ENCODE measurements at places on chromosomes 5 and 9.

GRCh38 chr5:131523500-131524185 lies 111.4 kb downstream of the RAPGEF6 start:
- DNase-seq: no peak

GRCh38 chr5:155263381-155263780 lies 249.8 kb downstream of the KIF4B start:
- DNase-seq: no peak

DNA sequence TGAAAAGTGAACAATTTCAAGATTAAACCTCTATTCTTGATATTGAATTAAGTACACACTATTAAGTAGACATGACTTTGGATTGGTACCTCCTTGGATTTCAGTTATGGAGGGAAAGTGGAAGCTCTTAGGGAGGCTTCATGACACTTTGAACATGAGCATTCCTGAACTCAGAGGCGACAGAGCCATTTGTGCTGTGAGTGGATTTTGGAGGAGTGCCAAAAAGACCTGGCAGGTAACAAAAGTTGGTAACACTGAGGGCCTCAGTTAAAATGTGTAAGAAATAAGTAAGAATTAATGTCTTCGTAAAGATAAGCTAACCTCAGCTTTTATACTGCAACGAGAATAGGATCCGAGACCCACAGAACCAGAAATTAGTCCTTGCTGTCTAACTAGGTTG lies 356.7 kb downstream of the ARRDC3 start:
- no peak for DNase-seq

GRCh38 chr9:16064771-16065170 lies 511.9 kb downstream of the CCDC171 start:
- DNase-seq: no peak

DNA sequence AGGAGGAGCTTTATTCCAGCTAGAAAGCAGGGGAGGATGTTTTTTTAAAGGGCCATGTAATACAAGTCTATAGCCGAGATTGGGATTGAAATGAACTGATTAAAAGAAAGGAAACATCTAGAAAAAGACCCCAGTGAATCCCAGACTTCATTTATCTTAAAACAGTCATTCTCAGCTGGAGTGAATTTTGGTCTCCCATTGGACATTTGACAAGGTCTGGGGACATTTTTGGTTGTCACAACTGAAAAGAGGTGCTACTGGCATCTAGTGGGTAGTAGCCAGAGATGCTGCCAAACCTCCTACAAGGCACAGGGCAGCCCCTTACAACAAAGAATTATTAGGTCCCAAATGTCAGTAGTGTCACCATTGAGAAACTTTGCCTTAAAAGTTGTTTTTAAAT lies 16.3 kb upstream of the SPINK4 start:
- no peak for DNase-seq

GRCh38 chr5:78738693-78739300 lies 90.2 kb upstream of the LHFPL2 start:
- no peak for DNase-seq

DNA sequence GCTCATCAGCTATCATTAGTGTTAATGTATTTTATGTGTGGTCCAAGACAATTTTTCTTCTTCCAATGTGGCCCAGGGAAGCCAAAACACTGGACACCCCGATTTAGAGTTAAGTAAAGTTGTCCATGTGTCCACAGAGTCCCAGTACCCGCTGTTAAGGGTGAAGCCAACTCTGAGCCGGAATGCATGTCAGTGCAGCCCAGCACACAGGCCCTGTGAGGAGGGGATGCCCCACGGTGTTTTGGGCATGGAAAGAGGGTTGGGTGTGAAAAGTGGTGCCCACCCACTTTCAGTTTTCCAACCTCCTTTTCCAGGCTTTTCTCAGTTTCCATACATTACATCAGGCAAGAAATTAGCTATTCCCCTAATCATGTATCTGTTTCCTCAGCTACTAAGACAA lies 24.4 kb downstream of the SHC3 start:
- DNase-seq: no peak

DNA sequence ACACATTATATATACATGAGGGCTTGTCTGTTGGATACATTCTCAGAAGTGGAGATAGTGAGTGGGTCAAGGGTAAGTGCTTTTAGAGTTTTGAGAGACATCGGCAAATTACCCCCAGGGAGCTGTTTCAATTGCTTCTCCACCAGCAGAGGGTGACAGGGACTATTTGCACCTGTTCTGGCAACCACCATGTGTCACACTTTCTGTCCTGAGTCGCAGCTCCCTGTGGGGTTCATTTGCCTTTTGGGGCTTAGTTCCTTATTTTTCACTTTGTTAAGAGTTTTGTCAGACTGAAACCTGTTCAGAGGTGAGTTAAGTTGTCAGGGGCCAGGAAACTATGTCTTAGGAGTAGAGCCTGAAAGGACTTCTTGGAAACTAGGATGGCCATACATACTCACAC lies 20.1 kb upstream of the SLC36A1 start:
- no peak for DNase-seq

DNA sequence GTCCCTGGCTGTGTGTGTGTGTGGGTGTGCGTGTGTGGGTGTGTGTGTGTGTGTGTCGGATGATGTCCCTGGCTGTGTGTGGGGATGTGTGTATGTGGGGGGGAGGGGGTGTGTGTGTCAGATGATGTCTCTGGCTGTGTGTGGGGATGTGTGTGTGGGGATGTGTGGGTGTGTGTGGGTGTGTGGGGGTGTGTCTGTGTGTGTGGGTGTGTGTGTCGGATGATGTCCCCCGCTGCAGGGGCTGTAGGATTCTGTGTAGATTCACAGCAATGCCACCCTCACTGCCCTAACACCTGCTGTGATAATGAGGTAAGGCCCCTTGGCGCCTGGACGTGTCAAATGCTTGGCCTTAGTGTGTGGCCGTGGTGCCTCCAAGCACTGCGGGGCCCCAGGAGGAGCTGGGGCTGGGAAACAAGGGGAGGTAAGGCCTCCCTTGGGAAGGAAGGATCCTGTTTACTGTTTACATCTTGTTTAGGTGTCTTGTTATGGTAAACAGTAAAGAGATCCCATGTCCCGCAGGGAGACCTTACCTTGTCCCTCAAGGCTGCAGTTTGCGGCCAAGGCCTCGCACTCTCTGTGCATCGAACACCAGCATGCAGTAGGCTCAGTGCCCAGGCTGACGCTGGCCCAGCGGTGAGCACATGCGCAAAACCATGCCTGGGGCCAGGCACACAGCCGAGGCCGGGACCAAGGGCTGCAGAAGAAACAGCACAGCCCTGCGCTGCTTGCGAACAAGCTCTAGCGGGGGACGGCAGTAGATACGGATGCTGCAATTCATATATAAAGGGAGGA lies 24.1 kb downstream of the AHRR start:
- DNase-seq: no peak

DNA sequence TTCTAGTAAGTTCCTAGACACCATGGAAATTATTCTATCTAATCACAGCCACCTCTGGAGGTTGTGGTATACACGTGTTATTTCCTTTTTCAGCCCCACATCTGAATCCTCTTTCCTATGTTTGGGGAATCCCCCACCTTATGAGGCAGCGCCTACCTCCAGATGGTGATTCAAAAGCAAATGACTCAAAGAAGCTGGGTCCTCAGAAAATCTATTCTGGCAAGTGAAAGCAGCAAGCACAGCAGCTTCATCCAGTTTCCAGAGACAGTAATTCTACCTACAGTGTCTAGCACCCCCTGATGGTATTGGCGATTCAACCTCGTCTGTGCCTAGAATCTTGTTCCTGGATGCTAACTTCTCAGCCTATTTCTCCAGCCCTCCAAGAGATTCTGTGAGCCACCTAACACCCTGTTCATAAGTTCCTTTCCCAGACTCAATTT lies 43.0 kb downstream of the STRBP start:
- peak; percentile 46 for DNase-seq

GRCh38 chr5:146107901-146108300 lies 2.5 kb upstream of the PLAC8L1 start:
- no peak for DNase-seq

DNA sequence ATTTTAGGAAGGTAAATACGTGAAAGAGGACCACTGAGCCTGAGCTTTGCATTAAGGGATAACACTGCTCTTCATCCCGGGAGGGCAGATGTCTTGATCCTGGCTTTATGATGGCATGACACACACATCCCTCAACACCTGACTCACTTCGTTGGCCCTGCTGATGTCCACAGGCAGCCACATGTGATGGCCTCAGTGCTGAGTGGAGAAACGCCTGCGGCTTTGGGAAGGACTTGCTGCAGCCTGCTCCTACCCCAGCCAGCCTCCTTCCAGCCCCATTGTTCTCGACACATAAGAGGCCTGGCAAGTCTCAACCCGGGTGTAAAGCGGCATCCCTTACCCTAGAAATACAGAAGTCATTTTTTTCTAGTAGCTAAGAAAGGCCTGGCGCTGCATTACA lies 169.0 kb downstream of the SYK start:
- DNase-seq: peak; percentile 100

- DNase-seq: no peak
Observed at GRCh38 chr9:341634-342421, 127.2 kb downstream of the DOCK8 start.

DNA sequence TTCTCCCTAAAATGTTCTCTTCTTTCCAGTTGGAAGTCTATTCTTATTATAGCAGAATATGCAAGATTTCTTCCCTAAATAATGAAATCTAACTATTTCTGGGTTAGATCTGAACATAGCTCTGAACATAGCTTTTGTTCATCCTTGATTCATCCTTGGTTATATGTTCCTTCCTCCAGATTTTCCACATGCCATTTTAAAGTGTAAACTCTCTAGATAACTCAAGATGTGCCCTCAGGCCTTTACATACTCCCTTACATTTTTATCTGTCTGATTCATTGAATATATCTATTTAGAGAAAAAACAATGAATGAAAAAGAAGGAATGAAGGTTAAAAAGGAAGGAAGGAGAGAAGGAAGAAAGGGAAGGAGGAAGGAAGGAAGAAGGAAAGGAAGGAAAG lies 100.9 kb downstream of the FBXO38 start:
- no peak for DNase-seq

DNA sequence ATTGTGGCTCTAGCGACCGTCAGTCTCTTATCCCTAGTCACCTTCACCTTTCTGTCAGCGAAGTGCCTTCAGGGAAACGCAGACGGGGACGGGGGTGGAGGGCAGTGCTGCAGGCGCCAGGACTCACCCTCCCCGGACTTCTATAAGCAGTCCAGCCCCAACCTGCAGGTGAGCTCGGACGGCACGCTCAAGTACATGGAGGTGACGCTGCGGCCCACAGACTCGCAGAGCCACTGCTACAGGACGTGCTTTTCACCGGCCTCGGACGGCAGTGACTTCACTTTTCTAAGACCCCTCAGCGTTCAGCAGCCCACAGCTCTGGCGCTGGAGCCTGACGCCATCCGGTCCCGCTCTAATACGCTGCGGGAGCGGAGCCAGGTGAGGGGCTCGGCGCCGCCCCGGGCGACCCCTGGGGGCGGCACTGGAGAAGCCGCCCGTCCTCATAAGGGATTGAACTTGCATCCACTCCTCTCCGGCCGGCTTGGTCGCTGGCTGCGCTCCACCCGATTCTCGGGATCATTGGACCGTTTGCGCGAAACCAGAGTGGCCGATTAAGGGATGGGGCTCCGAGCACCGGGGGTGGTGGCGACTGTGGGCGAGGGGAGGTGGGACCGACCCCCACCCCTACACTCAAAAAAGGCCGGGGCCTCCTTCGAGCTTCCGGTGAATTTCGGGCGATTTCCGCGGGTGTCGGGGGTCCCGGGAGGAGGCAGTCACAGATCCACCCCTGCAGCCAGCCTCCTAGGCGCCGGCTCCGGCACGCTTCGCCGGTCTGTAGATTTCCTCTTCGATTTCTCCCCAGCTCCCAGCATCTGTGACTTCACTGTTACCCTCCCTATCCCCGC lies 2.7 kb downstream of the PCDHGC5 start:
- no peak for DNase-seq

DNA sequence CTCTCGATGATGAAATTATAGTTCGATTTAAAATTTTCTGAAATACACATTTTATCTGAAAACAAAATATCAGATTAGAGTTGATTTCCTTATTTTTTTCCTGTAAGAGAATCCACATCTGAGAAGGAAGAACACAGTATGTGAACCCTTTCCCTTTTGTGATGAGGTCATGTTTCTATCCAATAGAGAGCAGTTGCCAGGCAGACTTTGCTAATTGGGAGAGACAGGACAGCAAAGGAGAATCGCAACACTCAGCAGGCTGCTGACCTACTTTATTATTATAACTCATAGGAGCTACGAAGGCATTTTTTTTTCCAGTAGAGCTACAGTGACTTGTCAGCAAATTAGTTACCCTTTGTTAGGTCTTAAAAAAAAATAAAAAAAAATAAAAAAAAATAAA lies 242.1 kb downstream of the HCN1 start:
- DNase-seq: no peak

DNA sequence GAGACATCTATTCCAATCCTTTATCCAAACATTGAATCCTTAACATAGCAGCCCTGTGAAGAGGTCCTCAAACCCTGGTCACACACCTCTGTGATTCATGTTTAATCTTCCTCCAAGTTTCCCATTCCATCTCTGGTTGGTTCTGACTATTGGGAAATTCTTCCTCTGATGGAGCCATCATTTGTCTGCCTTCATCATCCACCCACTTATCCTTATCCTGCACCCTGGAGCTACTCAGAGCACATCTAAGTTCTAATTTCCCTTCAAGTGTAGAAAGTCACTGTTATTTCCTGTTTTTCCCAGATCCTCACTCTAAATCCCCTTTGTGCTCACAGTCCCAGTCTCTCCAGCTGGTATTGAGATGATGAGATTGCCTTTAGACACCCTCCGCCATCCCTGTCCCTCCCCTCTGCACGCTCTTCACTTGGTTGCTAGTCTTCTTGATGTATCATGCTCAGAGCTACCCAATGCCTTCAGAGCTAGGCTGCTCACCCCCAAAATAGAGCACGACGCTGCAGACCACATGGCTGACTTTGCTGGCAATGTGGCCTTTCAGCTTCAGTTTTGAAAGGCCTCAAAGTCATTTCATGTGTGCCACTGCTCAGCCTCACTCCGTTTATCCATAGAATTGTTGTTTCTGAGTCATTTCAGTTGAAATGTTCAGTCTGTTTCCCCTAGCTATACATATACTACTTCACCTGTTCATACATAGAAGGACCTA lies 154.3 kb downstream of the PALM2AKAP2 start:
- DNase-seq: no peak

DNA sequence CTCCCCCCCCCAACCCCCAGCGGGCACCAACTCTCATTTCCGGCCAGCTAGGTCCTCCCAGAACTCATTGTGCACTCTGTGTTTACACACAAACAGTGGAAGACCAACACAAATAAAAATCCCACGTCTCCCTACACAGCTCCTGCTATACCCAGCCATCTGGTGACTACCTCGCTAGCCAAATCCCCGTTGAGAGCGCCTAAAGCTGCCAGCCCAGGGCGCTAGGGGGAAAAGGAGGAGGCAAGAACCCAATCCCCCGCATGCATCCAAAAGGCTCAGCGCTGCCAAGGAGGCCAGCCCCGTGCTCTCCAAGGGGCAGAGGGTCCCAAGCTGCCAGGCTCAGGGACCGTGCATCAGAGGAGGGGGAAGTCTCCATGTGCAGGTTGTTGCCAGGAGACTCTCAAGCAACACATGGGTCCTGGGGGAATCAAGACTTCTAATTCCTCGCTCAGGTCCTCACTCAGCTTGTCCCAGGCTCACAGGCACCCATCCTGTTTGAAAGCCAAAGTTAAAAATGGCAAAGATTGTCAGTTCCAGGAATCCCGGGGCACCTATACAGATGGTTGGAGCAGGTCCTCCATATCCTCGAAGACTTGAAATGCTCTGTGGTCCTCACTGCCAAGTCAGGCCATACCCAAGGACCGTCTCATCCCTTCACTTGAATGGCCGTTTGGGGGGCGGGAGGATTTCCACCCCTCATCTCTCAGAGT lies 2.7 kb downstream of the ASTN2 start:
- DNase-seq: no peak

GRCh38 chr9:5112646-5113045 lies 72.8 kb downstream of the INSL6 start:
- DNase-seq: no peak

Measured in epithelial cell of prostate (primary cell).